ENCODE measurements at places on chromosomes 11 and 22.
A peak's percentile ranks its signal among the peaks of the same experiment; 100 is the strongest.

DNA sequence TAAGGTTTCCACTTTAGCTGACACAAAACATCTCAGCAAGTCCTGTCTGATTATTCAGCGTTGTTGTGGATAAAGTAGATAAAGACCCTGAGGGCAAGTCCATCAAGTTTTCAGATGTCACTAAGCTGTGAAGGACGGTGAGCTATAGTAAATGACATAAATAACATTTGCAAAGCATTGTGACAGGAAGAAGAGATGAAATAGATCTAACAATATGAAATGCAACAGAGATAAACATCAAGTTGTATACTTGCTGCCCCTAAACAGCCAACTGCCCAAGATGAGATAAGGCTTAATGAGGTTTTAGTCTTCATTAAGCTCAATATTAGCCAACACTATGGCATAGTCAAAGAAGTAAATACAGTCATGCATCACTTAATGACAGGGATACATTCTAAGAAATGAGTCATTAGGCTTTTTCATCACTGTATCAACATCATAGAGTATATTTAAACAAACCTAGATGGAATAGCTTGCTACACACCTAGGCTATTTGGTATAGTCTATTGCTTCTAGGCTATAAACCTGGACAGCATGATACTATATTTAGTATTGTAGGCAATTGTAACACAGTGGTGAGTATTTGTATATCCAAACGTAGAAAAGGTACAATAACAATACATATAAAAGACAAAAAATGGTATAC is 625.1 kb upstream of the ANO5 start:
- DNase-seq, result peak; percentile 52

DNA sequence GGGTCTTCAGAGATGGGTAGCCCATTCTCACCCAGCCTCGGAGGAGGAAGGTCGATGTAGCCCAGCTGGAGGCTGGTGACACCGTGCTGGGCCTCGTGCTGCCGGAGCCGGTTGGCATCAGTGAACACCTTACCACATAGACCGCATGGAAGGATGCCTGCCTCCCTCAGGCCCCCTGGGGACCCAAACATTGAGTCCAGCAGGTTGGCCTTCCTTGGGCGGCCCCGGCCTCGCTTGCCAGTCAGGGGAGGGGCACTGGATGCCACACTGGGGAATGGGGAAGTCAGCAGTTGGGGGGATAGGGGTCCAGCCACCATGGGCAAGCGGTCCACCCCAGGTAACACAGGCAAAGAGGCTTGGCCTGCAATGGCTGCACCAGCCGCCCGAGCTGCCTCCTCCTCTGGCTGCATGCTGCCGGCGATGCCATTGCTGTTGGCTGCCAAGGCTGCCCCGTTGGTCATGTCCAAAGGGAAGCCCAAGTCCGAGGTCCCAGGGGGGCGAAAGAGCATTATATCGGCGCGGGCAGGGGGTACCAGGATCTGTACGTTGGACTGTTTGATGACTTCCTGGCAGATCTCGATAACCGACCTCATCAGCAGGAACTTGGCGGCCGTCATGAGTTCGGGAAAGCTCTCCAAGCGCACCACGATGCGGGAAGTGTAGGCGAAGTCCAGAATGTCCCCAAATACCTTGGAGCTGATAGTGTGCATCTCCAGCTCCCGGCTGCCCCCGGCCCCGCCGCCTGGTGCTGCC is 1.4 kb downstream of the PATZ1 start:
- DNase-seq, result no peak

DNA sequence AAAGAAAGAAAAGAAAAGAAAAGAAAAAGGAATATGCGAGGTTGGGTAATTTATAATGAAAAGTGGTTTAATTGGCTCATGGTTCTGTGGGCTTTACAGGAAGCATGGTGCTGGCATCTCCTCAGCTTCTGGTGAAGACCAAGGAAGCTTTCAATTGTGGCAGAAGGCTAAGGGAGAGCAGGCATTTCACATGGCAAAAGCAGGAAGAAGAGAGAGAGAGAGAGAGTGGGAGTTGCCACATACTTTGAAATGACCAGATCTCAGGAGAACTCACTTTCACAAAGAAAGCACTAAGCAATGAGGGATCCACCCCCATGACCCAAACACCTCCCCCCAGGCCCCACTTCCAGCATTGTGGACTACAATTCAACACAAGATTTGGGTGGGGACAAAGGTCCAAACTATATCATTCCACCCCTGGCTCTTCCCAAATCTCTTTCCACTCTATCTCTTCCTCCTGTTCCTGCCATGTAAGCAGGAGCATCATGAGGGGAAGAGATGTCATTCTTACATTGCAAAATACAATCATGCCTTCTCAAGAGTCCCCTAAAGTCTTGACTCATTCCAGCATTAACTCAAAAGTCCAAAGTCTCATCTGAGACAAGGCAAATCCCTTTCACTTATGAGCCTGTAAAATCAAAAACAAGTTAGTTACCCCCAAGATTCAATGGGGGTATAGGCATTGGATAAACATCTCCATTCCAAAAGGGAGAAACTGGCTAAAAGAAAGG is 38.9 kb downstream of the LINC01488 start:
- no peak for DNase-seq

- no peak for DNase-seq
These were observed 1.9 kb downstream of the PIWIL3 start for GRCh38 chr22:24772493-24773220.

GRCh38 chr11:120248551-120249278 is 8.8 kb downstream of the POU2F3 start:
- no peak for DNase-seq

DNA sequence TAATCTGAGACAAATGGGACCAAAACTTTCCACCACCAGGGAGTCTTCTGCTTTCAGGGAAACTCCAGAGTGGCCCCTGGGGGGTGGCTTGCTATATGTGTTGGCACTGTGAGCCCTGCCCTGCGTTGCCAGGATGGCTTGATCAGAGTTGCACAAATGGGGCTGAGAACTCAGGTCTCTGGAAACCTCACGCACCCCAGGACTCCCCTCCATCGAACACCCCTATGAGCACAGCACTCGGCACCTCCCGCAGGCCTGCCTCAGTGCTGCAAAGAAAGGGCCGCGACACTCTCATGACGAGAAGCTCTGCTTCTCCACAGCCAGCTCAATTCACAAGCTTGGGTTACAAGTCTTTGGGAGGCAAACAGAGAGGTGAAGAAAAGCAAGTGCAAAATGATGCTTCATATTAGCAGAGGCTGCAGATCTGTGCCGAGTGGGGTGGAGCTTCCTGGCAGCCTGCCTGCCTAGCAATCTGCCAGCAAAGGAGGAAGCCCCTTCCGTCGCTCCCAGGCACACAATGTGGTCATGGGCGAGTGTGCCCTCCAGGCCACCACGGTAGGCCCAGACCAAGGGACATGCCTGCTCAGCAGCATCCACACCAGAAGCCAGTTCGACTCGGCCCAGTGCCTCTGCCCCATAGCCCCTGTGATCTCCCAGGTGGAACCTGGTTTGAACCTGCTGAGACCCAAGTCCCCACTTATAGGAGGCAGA is 55.7 kb downstream of the MYH9 start:
- DNase-seq, result no peak

- no peak for DNase-seq
These were observed 10.5 kb downstream of the FGF3 start for GRCh38 chr11:69808667-69809086.

- peak; percentile 40 for DNase-seq
These were observed 147.2 kb downstream of the TRPC6 start for GRCh38 chr11:101436511-101437142.

- no peak for DNase-seq
These were observed 339.3 kb upstream of the SYN3 start for GRCh38 chr22:33397381-33397907.

DNA sequence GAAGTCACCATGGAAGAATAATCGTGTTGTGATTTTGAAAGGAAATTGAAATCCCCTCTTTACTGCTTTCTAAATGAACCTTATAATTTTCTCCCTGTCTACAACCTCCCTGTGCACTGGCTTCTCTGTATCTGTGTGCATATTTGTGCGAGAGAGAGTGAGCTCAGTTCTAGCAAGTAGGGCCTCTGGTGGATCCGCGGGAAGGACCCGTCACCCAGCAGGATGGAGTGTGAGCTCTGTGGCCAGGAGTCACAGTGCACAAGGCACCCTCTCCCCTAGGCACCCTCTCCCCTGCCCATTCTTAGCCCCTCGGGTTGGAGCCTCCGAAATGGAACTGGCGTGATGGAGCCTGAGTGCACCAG is 109.0 kb downstream of the TRIM29 start:
- no peak for DNase-seq

DNA sequence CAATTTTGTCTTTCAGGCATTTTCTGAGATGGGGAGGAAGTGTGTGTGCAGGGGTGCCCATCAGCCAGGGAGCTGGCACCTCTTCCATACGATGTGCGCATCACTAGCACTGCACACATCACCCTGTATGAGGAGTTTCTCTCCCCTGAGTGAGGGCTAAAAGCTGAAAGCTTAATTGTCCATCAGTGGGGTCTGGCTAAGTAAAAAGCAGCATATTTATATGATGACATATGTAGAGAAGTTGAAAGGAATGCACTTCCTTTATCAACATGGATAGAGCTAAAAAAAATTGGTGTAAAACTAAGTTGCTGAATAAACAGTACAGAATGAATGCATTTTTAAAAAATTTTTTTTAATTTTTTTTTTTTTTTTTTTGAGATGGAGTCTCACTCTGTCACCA is 4.0 kb downstream of the VSTM5 start:
- DNase-seq, result no peak

- DNase-seq, result peak; percentile 72
These were observed 66.5 kb downstream of the BMAL1 start for GRCh38 chr11:13343931-13344717.

DNA sequence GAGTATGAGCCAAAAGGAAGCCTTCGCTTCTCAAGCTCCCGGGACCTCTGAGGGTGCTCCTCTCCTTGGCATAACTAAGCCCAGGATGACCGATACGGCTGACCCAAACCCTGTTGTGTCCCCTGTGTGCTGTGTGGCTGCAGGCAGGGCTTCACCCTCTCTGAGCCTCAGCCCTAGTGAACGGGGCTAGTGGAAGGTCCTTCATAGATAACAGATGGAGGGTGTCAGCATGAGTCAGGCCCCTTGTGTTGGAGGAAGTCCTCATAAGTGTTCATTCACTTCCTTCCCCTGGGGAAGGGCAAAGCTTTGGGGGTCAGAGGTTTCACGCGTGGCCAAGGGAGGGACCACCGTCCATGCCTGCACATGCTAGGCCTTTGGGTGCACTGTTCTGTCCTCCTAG is 21.5 kb downstream of the SHISAL1 start:
- no peak for DNase-seq

DNA sequence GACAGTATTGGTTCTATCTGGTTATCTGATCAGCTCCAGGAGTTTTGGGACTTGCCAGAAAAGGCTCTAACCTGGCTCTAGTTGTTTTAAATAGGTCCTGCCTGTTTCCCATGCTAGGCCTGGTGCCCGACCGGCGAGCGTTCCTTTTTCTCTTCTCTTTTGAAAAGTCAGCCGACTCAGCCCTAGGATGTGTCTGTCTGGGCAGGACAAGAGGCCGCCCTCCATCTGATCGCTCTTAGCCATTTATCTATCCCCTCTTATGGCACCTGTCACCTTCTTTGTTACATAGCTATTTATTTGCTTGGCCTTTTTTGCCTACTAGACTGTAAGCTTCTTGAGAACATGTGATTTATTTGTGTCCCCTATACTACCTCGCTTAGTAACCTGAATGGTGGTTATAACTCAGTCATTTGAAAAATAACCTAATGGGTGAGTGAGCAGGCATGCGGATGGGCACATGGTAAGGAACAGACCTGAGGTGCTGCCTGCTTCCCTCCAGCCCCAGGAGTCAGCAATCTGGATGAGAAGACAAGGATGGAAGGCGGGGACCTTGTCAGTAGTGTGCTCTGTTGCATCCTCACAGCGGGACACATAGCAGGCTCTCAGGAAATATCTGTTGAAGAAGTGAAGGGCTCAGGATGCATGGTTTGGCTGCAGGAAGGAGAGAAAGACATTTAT is 108.4 kb downstream of the ZBTB16 start:
- no peak for DNase-seq

- DNase-seq, result no peak
These were observed 309.7 kb upstream of the C11orf87 start for GRCh38 chr11:109112261-109112660.

GRCh38 chr11:55707029-55707428 is 45.0 kb downstream of the OR4C6 start:
- DNase-seq, result peak; percentile 15

- DNase-seq, result no peak
These were observed 845.0 kb downstream of the TBC1D22A start for GRCh38 chr22:47607486-47607885.

GRCh38 chr11:132445859-132446291 is 1075.5 kb downstream of the NTM start:
- no peak for DNase-seq

DNA sequence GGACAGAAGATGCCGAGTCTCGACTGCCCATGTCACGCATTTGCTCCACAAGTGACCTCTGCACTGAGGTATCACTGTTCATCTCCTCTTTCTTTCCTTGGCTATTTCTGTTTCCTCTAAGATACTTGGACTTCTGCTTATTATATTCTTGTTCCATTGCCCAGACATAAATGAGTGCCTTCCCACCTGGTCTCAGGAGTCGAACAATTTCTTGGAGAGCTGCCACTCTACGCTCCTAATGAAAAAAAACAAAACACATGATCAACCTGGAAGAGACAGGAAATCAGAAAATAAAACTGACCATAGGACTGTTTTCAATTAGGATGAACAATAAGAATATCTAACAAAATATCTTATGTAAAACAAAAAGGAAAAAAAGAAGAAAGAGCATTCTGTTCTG is 47.4 kb upstream of the CWF19L2 start:
- DNase-seq, result no peak

DNA sequence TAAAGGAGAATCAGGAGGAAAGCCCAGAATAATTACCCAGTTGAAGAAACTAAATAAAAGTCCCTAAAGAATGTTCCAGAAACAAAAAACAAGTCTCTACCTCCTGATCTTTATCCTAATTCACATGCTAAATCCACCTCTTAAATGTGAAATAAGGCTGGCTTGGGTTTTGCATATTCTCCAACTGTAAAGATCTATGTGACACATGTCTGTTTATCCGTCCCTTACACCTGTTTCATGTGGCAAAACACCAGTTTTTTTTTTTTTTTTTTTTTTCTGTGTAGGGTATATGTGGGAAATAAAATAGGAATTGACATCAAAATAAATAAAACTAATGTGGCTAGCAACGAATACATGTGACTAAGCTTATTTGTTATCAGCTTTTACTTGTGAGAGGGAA is 70.5 kb downstream of the NARS2 start:
- DNase-seq, result no peak

GRCh38 chr11:63914896-63915691 is 1.9 kb downstream of the RCOR2 start:
- DNase-seq, result no peak

DNA sequence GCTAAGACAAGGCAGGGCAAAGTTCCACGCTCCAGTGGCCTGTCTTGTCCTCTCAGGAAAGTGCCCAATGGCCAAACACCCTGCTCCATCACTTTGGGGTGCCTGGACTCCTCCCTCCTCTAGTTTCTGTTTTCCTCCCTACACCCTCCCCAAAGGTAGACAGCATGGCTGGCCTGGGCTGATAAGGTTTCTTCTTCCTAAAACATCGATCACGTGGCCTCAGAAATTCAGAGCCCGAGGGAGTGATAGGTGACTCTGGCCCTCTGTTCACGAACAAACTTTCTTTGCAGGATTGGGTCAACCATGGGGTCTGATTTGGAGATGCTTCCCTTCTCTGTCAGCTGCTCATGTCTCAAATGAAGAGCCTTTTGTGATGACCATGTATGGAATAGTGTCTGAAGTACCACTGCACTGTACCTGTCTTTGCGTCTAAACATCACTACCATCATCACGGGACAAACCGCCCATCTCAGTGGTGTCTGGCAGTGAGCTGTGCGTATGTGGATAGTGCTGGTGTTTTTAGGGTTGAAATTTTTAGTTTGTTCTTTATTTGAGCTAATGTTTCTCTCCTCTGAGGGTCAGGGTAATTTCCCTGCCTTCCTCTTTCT is 6.1 kb downstream of the MICAL2 start:
- DNase-seq, result no peak

GRCh38 chr11:2448661-2449547 is 4.1 kb downstream of the KCNQ1 start:
- DNase-seq, result no peak

Measured in NCI-H748 treated with DMSO at 0.1 percent for 48 hours (cell line).